ENCODE measurements at places on chromosomes 1 and 21.

DNA sequence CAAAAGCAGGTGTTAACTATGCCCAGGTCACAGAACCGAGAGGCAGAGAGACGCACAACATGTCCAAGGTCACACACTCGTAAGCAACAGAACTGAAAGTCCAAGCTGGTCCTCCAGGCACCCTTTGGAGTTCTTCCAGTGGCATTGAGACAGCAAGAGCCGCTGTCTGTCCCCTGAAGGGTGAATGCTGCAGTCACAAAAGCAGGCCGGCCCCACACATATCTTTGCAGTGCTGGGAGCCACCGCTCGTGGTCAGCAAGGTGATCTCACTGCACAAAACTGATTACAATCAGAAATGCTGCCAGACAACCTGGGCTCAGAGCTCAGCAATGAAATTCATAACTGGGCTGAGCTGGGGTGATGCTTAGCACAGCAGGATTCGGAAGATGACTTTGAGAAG is 47.4 kb upstream of the RAB4A start:
- no peak for DNase-seq

- DNase-seq, result no peak
Observed at GRCh38 chr1:91797164-91797563, 88.8 kb downstream of the TGFBR3 start.

GRCh38 chr1:185239861-185240260 is 77.2 kb downstream of the IVNS1ABP start:
- DNase-seq, result no peak

- no peak for DNase-seq
Observed at GRCh38 chr1:211493876-211494653, 2.1 kb upstream of the RD3 start.

- no peak for DNase-seq
Observed at GRCh38 chr1:172405912-172406311, 14.6 kb upstream of the C1orf105 start.

- DNase-seq, result no peak
Observed at GRCh38 chr1:84103197-84103992, 40.7 kb upstream of the PRKACB start.
